Activated T-helper 1 cell treated with anti-CD3 and anti-CD28 coated beads, Interleukin-2, amount 50 U/mL, for 16 hours (primary cell): ENCODE measurements at places on chromosomes 3 and 15.
A peak's percentile ranks its signal among the peaks of the same experiment; 100 is the strongest.

GRCh38 chr15:69604072-69604411, 151.4 kb downstream of the RPLP1 start:
- no peak for DNase-seq

- DNase-seq, result no peak
These were observed 409.4 kb upstream of the FRG2C start for GRCh38 chr3:75254685-75255084.

DNA sequence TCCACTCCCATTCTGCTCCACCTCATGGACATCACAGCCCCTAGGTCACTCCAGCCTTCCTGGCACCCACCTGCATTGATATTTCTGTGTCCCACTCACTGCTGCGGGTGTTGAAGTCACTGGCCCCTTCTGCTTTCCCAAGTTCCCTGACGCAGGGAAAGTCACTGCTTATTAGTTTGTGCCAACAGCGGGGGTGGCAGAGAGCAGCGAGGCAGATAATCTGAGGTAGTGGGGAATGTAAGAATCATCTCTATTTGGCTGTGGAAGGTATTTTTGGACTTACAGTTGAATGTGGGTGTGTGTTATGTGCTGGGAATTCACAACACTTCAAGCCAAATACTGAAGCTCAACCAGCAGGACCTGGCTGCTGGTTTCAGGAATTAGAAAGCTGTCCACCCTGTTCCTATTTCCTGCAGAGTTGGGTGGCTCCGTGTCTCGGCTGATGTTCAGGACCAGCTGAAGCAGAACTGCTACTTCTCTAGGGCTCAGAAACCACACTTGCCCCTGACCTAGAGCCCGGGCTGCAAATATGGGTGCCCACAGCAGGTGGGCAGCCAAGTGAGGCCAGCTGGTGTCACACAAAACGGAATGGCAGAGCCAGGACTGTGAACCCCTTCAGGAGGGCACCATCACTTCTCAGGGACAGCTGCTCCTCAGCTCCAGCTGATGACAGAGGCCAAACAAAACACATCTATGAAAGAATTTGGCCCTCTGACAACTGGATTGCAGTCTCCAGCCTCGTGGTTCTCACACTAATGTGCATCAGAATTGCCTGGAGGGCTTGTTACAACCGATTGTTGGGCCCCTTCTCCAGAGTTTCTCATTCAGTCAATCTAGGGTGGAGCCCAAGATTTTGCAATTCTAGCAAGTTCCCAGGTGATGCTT, 57.7 kb downstream of the SEMA5B start:
- DNase-seq, result no peak

- DNase-seq, result no peak
These were observed 176.5 kb upstream of the PFN2 start for GRCh38 chr3:150146991-150147761.

- DNase-seq, result no peak
These were observed 49.5 kb downstream of the EFCAB12 start for GRCh38 chr3:129378949-129379348.

DNA sequence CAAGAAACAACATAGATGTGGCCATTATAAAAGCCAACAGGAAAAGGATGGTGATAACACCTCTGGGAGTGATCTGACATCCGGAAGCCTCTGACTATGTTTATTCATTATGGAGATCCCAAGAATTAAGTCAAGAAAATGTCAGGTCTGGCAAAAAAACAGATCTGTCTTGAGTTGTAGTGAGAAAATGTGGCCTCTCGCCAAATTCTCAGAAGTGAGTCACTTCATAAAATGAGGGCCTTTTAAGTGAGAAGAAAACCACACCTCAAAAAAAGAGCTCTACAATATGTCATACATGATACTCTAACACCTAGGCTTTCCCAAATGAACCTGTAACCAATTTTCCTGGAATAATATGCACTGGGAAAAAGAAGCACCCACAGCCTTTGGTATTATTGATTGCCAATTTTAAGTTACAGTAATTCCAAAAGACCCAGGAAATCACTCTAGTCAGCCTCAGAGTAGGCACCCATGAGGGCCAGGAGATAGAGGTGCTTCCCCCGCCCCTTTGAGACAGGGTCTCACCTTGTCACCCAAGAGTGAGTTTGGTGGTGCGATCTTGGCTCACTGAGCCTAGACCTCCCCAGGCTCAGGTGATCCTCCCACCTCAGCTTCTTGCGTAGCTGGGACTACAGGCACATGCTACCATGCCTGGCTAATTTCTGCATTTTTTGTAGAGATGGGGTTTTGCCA, 38.0 kb downstream of the CCR3 start:
- peak; percentile 30 for DNase-seq

DNA sequence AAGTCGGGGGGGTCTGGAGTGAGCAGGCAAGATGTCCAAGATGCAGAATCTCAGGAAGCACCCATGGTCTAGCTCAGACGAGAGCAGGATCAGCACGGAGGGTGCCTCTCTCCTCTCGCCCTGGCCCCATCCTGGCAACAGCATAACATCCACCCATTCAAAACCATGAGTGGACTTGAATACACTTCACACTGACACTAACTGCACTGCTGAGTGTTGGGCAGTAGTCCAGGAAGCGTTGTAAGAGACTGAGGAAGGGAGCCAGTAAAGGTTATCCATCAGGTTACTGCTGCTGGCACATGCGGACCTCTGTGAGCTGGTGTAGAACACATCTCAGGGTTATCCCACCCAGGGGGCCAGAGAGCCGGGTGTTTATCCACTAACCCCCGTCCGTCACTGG, 131.0 kb upstream of the TOPAZ1 start:
- no peak for DNase-seq

DNA sequence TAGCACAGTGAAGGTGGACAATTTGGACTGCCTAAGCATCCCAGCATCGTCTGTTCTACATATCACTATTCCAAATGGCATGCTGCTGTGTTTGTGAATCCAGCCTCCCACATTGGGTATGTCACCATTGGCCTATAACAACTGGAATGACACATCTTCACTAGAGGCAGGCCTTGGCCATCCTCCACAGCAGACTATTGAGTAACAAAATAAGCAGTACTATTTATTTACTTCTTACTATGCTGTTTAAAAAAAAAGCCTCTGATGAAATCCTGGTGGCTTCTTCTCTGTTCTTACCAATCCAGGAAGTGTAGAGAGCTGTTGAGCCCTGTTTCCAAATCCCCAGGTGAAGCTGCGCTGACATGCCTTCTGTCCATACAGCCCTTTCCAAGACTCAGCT, 30.6 kb upstream of the CERS3 start:
- DNase-seq, result no peak

DNA sequence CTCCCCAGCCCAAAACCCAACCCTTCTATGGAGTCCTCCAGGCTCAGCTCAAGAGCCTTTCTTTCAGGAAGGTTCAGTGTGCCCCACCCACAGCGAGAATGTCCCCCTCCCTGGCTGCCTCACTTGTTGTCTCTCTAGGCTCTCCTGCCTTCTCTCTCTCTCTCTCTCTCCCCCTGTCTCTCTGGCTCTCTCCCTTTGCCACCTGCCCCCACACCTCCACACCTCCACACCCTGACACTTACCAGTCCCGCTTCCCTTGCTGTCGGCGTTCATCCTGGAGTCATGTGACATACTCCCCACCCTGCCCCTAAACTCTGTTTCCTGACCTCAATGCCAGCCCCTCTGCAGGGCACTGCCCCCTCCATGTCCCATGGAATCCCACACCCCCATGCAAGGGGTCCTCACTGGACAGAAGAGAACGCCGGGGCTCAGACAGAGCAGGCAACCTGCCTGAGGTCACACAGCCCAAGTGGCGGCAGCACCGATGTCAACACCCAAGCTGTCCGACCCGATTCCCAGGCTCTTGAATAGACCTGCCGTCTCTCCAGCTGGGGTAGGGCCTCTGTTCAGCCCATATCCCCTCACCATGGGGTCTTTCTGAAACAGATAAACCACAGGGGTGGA, 28.5 kb upstream of the SLC6A6 start:
- no peak for DNase-seq

DNA sequence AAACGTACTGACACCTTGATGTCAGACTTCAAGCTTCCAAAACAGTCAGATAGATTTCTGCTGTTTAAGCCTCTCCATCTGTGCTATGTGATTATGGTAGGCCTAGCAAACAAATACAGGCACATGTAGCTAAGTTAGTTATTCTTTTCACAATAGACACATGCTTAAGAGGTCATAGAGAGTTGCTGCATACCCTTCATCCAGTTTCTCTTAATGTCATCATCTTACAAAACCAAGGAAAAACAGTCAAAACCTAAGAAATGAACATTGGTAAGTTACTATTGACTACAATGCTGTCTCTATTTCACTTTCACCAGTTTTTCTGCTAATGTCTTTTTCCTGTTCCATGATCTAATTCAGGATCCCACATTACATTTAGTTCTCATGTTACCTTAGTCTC, 946.8 kb downstream of the TUSC7 start:
- no peak for DNase-seq

DNA sequence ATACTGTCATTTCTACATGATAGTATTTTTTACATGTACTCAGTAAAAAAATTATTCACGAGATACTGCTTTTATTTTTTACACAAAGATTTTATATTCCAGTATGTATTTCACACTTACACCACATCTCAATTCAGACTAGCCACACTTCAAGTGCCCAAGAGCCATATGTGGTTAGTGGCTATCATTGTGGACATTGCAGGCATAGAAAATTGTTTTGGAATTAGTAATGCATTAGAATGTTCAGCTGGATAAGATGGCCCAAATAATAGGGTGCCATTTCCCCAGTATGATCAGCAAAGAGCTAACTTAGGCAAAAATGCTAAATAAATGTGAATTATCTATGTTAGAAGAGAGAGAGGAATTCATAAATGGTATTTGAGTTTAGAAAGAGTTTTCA, 203.8 kb upstream of the MCTP2 start:
- no peak for DNase-seq

GRCh38 chr3:130671545-130672312, 74.9 kb downstream of the PIK3R4 start:
- DNase-seq, result no peak

DNA sequence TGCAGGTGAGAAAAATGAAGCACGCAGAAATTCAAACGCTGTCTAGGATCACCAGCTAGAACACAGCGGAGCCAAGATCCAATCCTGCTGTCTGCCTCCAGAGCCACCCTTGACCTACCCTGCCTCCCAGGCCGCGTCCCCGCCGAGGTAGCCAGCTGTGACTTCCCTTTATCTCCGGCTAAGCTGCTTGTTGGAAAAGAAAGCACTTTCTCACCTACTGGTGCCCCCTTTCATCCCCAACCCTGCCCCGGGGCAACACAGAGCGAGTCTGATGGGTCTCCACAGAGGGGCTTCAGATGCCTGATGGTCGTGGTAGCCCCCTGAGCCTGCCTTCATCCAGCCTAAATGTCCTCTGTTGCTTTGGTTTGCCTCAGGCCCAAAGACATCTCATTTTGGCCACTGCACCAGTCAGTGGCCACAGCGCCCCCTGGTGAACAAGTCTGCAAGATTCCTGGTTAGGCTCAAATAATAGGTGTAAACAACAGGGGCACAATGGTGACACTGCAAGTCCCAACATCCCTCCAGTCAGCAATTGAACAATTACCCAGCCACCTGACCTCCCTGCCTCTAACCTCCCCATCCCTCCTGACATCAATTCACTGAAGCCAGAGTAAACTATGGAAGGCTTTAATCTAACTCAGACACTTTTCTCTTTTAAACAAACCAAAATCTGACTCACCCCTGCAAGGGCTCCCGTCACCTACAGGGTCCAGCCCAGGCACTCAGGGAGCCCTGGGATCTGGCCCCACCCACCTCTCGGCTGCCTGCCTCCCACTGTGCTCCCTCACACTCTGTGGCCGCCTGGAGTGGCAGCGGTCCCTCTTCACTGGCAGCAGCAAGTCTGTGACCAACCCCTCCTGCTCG, 27.3 kb upstream of the BCL2L10 start:
- peak; percentile 38 for DNase-seq

GRCh38 chr15:95446854-95447253, 883.6 kb upstream of the NR2F2 start:
- no peak for DNase-seq

GRCh38 chr3:150958683-150959082, 13.8 kb downstream of the CLRN1 start:
- no peak for DNase-seq

DNA sequence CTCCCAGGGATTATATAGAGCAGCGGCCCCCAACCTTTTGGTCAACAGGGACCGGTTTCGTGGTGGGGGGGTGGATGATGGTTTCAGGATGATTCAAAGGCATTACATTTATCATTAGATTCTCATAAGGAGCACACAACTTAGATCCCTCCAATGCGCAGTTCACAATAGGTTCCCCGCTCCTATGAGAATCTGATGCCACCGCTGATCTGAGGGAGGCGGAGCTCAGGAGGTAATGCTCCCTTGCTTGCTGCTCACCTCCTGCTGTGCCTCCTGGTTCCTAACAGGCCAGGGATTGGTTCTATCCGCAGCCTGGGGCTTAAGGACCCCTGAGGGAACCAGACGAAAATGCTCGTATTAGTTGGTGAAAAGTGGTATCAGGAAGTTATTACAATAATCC, 1.3 kb upstream of the HACD2 start:
- no peak for DNase-seq

DNA sequence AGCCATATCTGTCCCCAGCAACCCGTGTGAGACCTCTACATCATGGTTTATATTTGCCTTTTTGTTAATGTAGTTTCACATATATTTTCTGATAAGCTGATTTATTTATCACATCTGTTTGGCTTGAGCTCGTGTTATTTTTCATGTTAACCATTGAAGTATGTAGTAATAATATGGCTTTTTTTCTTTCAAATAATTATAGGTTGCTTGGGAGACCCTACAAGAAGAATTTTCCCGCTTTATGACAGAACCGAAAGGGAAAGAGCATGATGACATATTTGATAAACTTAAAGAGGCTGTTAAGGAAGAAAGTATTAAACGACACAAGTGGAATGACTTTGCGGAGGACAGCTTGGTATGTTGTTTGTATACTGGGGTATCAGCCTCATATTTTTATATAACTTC, 63.9 kb downstream of the OPA1 start:
- no peak for DNase-seq

DNA sequence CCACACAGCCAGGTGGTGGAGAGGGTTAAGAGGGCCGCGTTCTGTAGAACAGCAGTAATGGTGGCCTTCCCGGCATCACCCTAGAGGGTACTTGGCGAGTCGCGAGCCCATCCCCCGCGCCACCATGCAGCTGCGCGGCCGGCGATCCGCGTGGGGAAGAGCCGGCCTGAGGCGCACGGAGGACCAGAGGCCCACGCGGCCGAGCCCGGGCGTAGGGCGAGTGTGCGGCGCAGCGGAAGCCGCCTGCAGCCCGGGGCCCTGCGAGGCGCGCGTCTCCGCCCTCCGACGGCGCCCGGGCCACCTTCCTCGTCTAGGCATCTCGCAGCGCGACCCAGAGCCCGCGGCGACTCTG, 423 bp downstream of the TKT start:
- DNase-seq, result no peak
